Posterior cingulate gyrus (tissue), 11 donors: ENCODE measurements at places on chromosomes 1 and 21.
A peak's percentile ranks its signal among the peaks of the same experiment; 100 is the strongest.

DNA sequence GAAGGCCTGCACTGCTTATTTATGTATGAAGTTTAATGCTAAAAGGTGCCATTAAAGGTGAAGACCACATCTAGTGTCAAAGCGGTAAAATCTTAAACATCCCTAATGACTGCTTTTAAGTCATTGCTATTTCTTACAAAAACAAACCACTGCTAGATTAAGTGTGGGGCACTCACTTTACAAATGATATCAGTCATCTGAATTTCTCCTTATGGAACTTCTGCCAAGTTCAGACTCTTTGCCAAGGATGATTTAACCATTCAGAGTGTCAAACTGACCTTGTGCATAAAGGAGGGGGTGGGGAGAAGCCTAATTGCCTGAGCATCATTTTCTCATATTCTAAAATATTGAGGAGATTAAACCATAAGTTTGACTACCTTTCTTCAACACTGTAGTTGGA lies 271.5 kb downstream of the TGFB2 start:
- DNase-seq = no peak

GRCh38 chr1:10253755-10254154 lies 43.4 kb downstream of the KIF1B start:
- DNase-seq = no peak

GRCh38 chr1:202046748-202047708 lies 36.6 kb downstream of the ELF3 start:
- no peak for DNase-seq

GRCh38 chr1:100607628-100608240 lies 69.8 kb downstream of the GPR88 start:
- no peak for DNase-seq

DNA sequence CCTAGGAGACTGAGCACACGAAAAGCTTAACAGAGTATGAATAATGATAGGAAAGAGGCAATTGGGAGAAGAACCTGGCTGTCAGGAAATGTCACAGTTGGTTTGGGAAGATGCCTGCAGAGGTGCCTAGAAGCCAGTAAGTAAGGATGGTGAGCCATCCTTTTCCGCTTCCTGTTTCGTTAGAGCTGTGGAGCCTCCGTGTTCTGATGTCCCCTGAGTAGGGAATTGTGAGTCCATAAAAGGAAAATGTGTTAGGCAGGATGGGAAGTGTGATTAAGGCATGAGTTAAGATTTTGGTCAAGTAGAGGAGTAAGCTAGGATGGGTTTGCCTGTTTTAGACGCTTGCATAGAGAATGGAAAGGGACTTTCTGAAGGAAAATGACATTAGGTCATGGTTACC lies 9.0 kb downstream of the CLIC4 start:
- no peak for DNase-seq

DNA sequence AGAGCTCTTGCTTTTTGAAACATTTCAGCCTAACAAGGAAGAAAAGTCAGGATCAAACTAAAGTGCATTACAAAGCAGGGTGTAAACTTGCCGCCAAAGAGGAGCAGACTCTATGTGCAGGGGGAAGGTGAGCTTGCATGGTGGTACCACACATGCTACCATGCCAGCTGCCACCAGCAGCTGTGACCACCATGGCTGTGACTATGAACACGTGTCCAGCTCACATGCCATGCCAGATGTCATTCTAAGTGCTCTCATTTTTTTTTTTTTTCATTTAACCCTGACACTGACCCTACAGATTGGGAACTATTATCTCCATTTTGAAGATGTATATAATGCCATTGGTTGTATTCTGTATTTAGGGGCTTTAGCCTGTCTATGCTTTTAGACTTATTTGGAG lies 79.0 kb downstream of the PCP4 start:
- DNase-seq = no peak

GRCh38 chr1:156602557-156602993 lies 1.3 kb upstream of the GPATCH4 start:
- no peak for DNase-seq

DNA sequence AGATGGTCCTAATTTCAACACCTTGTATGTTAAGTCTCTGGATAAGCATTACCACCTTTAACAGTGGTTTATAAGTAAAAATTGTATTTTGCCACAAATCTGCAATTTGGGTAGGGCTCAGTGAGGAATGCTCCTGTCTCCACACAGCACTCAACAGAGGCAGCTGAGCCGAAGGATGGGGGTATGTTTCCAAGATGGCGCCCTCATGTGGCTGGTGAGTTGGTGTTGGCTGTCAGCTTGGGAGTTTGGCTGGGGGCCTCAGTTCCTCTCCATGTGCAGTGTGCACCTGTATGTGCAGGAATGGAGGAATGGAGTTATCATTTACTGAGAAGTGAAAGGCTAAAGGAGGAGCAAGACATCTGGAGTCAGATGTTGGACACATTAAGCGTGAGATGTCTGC lies 136.8 kb downstream of the GABPA start:
- DNase-seq = no peak

DNA sequence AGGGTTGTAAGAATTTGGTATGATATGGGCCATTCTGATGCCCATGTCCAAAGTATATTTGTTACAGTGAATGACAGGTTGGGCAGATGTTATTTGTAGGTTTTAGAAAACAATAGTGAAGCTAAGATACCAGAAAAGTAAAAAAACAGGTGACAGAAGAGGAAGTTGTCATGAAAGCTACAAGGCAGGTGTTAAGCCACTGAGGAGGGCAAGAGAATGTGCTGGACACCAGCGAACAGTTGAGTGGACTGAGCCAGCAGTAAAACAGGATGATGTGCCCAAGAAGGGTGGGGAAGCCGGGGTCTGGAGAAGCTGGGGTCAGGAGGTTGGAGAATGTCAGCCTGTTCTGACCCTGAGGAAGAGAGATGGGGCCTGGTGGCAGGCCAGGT lies 83.3 kb downstream of the DTL start:
- DNase-seq = no peak

GRCh38 chr1:48807554-48808260 lies 31.0 kb upstream of the BEND5 start:
- no peak for DNase-seq

DNA sequence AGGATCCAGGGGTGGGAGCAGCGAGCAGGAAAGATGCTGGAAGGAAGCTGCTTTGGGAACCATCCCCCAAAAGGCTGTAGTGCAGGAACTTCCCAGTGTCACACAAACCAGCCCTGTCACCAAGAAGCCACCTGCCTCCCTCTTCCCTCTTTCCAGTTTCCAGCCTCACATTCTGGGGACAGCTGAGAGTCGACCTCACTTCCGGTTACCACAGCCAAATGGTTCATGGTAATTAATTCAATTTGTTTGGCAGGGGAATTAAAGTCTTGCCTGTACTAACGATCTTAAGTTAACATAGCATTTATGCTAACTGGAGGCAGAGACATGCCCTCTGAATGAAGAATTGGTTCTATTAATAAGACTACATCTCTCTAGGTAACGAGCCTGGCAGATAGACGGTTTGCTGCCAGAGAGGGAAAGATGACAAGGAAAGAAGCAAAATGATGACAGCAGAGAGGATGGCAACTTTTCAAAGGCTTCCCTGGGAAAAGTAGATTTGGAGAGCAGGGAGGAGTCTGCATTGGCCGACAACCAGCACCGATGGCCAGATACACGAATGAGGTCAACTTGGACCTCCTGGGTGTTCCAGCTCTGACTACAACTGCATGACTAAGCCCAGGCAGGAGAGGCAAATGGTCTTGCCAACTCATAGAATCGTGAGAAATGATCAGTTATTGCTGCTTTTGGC lies 64.1 kb downstream of the TMCO4 start:
- DNase-seq = no peak

- peak; percentile 21 for DNase-seq
Measured at GRCh38 chr1:12052997-12053686, 10.0 kb upstream of the TNFRSF8 start.

DNA sequence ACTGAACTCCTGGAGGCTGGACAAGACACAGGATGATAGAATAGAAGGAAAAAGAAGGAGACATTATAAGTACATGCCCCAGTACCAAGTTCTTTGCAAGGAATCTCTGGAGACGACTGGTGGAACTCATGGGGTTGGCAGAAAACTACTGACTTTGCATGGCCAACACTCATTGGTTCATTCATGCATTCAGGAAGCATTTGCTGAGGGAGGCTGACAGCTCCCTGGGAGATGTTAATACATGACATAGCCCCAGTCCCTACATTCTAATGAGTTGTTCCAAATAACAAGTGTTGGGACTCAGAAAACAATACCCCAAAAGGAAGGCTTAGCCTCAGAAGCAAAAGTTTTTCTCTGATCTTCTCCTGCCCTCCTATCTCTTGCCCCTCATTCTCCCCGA lies 172.8 kb upstream of the IRF2BP2 start:
- no peak for DNase-seq

GRCh38 chr1:46721686-46722205 lies 2.8 kb upstream of the EFCAB14 start:
- DNase-seq = no peak

DNA sequence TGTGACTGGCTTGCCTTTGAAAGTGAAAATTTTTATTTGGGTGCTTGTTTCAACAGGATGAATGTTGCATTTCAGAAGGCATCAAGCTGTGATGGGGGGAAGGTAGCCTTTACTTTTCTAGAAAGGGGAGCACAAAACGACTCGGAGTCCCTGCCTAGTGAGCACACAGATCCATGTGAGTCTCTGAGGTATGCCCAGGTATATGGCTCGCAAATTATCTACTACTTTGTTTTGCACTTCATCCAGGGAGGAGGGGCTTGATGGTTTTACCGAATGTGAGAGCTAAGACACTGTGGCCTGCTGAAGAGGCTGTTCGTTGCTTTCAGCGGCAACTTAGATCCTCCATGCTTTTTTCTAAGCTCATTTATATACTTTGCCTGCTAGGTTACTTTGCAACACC lies 537.7 kb upstream of the PTBP2 start:
- DNase-seq = no peak

DNA sequence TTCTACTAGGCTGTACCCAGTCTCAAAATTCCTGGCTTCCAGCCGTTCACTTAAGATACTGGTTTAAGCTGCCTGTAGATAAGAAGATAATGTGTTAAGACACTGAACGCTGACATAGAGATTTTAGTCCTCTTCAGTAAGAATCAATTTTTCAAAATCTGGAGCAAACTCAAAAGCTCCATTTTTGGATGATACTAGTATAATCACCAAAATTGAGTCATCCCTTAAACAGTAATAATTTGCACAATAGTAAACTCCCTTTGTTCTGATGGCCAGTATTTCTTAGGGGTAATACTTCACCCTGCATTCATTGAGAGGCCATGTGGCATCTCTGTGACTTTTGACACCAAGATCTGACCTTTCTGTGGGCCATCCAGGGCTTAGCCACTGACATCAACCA lies 299.8 kb upstream of the USP25 start:
- DNase-seq = no peak

GRCh38 chr1:21930629-21931170 lies 6.4 kb downstream of the HSPG2 start:
- DNase-seq = no peak

DNA sequence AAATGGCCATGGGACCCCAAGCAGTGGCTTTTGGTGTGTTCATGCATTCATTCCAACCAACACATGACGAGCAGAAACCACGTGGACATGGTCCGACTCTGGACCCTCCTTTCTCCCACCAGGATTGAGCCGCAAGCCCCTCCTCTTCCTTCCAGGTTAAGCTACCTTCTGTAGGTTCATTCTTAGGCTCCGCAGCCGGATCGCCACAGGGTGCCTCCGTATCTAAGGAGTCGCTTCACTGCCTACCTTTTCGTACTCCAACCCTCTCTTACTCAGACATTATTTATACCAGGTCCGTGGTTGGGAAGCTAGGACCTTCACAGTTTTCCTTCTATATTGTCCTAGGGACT lies 63.6 kb downstream of the RHBG start:
- no peak for DNase-seq

DNA sequence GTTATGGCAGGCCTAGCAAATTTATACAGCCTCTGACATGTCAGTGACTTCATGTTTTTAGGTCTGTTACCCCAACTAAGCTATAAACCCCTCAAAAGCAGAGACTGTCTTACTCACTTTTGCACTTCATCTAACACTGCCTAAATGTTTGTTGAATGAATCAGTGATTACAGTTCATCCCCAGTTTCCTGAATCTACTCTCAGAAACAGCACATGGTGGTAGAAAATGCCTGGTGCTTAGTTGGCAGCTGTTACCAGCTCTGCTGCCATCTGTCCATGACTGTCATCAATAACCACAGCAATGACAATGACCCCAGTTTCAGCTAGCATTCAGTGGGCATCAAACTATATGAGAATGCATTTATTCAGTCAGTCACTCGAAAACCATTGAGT lies 110.5 kb upstream of the SERBP1 start:
- no peak for DNase-seq

- no peak for DNase-seq
Measured at GRCh38 chr1:235939480-235939775, 72.7 kb upstream of the LYST start.

- DNase-seq = no peak
Measured at GRCh38 chr1:91529856-91530255, 29.2 kb downstream of the CDC7 start.

- no peak for DNase-seq
Measured at GRCh38 chr1:62922006-62922405, 138.1 kb downstream of the ATG4C start.

DNA sequence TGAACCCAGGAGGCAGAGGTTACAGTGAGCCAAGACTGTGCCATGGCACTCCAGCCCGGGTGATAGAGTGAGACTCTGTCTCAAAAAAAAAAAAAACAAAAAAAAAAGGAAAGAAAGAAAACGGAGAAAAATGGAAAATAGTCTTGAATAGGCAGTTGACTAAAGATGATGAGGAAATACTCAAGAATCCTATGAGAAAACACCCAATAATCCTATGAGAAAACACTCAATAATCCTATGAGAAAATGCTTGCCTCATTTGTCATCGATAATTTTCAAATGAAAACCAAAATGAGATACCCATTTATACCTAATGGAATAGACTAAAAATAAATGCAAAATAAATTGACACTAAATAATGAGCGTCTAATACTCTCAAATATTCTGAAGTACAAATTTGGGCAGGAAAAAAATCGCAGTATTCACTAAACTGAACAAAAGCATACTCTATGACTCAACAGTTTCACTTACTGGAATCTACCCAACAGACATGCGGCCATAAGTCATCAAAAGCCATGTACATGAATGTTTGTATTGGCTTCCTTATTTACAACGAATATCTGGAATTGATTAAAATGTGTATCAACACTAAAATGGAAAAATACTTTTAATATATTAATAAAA lies 733.9 kb upstream of the CHRM3 start:
- no peak for DNase-seq

DNA sequence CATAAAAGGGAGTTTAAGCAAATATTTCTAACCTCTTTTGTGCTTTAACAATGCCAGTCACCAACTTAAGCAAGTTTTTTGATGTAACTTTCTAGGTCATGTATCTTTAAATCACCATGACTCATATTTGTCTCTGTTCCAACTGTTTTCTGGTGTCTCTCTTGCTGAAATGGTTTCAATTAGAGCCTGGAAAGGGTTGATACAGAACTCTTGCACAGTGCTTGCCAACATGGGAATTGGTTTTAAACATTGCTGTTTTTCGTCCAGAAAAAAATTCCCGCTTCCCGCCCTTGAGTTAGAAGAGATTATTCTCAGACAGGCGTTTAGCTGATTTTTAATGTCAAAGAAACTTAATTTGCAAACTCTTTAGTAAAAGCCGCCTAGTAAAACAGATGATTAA lies 46.4 kb upstream of the SLC22A15 start:
- DNase-seq = no peak
